ENCODE measurements at places on chromosomes 13 and 19.
A peak's percentile ranks its signal among the peaks of the same experiment; 100 is the strongest.

GRCh38 chr19:4075373-4075772 is 8.7 kb upstream of the ZBTB7A start:
- H3K36me3 ChIP-seq, result peaks cover 4% of the 10 kb centered on the region
- no peaks in the 10 kb centered on the region for H3K27me3 ChIP-seq
- no peak overlapping the region for H3K27ac ChIP-seq
- DNase-seq, result no peak
- peak overlapping the region; percentile 23 for H3K4me3 ChIP-seq

GRCh38 chr13:111575719-111576118 is 255.3 kb downstream of the TEX29 start:
- H3K27ac ChIP-seq, result no peak overlapping the region
- no peaks in the 10 kb centered on the region for H3K4me1 ChIP-seq
- DNase-seq, result no peak
- no peaks in the 10 kb centered on the region for H3K27me3 ChIP-seq
- peaks cover 2% of the 10 kb centered on the region for H3K36me3 ChIP-seq
- no peak overlapping the region for H3K4me3 ChIP-seq

DNA sequence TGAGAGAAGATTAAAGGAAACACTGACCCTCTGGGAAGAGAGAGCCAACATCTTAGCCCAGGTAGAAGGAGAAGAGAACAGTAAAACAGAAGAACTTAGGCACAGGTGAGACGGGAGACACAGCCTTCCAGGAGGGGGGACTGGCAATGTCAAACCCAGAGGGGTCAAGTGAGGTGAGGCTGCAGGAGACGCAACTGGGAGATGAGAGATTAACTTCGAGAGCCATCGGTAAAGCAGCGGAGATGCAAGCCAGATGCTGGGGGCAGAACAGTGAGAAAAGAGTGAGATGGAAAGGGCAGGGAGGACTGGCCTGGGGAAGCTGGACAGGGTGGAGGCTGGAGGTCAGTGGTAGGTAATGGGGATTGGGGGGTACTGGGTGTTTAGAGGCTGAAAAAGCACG is 5.2 kb downstream of the INSR start:
- no peak overlapping the region for H3K4me3 ChIP-seq
- peaks cover 30% of the 10 kb centered on the region for H3K27me3 ChIP-seq

- peak overlapping the region; percentile 100 for H3K4me3 ChIP-seq
- no peaks in the 10 kb centered on the region for H3K27me3 ChIP-seq
- peaks cover 63% of the 10 kb centered on the region for H3K4me1 ChIP-seq
- no peak for DNase-seq
Observed at GRCh38 chr13:72782717-72783116, 784 bp downstream of the PIBF1 start.

Data from central memory CD8-positive, alpha-beta T cell (primary cell).